ENCODE measurements at places on chromosomes 13 and 19.

- no peak for DNase-seq
Measured at GRCh38 chr13:105213512-105213911, 1322.0 kb downstream of the EFNB2 start.

DNA sequence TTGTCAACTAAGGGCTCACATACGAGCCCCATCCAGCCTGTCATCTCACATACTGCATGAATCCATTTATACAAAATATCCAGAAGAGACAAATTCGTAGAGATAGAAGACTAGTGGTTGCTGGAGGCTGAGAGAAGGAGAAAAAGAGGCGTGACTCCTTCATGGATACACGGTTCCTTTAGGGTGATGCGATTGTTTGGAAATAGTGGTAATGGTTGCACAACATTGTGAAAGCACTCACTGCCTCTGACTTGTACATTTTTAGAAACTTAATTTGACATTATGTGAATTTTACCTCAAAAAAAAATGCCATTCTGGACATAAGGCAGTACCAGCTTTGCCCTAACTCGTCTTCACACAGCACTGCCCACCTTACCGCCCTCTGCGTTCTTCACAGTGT lies 27.3 kb downstream of the IGFL1 start:
- no peak for DNase-seq

DNA sequence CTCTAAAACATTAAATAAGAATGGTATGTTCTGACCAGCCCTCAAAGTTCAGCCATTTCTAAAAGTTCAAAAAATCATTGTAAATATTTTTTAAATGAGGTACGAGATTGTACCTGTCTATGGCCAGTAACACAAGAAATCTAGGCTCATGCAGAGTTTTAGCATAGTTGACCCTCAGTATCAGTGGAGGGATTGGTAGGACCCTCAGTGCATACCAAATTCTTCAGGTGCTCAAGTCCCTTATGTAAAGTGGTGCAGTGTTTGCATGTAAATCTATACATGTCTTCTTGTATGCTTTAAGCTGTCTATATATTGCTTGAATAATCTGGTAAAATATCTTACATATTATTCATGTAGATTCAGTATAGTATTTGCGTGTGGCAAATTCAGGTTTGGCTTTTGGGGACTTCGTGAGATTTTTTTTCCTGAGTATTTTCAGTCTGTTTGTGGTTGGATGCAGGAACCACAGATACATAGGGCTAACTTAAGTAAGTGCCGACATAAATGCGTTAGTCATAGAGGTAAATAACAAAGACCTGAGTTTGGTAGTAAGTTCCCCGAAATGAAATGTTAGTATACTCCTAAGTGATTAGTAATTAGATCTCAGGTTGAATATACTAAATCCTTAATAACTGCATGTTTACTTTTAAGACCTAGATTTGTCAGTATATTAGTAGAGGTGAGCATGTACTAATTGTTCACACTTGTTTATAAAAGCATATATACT lies 7.8 kb downstream of the MIR17HG start:
- DNase-seq, result no peak

DNA sequence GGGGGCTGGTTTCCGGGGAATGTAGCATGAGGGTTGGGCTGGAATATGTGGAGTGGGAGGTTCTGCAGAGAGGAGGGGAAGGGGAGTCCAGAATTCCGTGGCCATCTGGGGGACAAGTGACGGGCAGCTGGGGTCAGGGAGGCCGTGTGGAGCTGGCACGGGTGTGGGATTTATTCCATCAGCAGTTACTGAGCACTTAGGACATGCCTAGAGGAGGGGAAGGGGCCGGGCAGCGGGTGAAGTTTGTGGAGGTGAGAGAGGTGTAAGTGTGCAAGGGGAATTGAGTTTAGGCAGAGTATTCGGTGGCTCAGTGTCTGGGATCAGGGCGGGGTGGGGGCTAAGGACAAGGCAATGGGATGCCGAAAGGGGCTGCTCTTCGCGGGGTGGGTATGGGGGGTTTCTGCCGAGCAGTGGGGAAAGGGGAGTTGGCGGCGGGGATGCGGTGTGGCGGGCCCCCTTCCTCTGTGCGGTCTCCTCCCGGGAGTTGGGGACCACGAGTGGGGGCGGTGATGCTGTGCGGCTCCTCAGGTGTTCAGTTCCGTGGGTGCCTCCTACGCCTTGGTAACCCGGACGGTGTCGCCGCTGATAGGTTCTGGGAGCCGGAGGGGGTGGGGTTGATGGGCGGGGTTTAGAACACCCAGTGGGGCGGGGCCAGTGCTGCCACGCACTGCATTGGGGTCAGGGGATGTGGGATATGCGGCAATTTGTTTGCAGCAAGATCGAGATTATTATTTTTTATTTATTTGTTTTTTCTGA lies 5.4 kb downstream of the CCDC61 start:
- no peak for DNase-seq

DNA sequence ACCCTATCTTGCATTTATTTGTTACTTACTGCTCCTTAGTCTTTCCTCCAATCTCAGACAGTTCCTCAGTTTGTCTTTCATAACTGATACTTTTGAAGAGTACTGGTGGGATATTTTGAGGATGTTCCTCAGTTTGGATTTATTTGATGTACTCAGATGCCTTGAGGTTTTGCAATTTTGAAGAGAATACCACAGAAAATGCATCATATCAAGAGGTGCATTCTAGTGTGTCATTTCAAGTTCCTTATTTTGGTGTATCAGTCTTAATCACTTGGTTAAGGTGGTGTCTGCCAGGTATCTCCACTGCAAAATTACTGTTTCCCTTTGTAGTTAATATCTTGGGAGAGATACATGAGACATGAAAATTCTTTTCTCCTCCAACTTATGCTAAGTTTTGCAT lies 75.1 kb downstream of the URI1 start:
- no peak for DNase-seq

- no peak for DNase-seq
Measured at GRCh38 chr13:75115171-75115570, 366.8 kb downstream of the TBC1D4 start.

DNA sequence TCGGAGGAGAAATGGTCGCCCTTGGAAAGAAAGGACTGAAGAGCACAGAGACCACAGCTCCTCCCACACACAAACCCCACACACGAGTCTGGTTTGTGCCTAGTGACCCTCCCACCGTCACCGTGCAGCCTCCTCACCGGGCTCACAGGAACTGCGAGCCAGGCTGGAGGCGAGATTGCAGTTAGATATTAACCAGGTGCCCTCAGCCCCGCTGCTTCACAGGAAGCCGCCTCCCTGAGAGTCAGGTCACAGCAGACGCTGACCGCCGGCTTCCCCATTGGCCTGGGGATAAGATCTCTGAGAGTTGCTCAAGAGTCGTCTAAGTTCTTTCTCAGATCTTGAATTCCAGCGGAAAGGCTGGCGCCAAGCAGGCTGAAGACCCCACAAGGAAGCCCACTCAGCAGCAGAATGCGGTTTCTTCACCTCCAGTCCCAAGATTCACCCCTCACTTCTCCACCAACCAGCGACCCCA lies 870 bp downstream of the ZNF44 start:
- DNase-seq, result peak; percentile 97

DNA sequence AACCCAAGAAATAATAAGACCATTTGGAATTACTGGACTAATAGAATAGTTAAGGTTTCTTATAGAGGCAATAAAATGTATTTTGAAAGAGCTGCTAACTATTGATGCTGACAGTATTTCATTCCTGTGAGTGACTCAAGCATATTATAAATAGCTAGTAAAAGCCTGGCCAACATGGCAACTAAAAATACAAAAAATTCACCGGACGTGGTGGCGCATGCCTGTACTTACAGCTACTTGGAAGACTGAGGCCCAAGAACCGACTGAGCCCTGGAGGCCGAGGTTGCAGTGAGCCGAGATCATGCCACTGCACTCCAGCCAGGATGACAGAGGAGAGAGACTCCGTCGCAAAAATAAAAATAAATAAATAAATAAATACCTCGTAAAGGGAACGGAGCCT lies 5.4 kb upstream of the ICAM3 start:
- no peak for DNase-seq

DNA sequence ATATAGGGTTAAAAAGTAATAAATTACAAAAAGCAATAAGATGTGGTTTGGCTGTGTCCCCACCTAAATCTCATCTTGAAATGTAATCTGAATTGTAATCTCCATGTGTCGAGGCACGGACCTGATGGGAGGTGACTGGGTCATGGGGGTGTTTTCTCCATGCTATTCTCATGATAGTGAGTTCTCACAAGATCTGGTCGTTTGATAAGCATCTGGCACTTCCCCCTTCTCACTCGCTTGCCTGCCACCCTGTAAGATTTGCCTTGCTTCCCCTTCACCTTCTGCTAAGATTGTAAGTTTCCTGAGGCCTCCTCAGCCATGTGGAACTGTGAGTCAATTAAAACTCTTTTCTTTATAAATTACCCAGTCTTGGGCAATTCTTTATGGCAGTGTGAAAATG lies 577.4 kb downstream of the TBC1D4 start:
- no peak for DNase-seq

DNA sequence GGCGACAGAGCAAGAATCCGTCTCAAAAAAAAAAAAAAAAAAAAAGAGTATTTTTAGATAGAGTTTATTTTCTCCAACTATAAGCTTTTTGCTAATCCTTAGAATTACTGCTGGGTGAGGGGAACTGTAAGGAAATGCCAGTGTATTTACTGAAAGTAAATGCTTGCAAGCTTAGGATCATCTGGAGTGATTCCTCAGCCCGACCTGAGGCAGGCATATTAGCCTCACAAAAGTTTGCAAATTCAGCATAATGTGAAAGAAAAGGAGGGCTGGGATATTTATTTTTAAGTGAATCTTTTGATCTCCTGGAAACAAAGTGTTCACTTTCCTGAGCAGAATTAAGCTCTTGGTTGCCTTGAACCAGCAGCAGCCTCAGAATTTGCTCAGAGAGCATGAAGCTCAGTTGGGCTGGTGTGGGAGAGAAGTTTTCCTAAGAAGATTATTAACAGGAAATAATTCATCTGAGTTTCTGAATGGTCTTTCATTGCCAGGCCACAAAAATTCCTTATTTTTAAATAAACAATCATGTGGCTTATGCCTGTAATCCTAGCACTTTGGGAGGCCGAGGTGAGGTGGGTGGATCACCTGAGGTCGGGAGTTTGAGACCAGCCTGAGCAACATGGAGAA lies 24.7 kb upstream of the SPATA13 start:
- peak; percentile 13 for DNase-seq

- DNase-seq, result no peak
Measured at GRCh38 chr13:37138926-37139325, 33.5 kb upstream of the CSNK1A1L start.

DNA sequence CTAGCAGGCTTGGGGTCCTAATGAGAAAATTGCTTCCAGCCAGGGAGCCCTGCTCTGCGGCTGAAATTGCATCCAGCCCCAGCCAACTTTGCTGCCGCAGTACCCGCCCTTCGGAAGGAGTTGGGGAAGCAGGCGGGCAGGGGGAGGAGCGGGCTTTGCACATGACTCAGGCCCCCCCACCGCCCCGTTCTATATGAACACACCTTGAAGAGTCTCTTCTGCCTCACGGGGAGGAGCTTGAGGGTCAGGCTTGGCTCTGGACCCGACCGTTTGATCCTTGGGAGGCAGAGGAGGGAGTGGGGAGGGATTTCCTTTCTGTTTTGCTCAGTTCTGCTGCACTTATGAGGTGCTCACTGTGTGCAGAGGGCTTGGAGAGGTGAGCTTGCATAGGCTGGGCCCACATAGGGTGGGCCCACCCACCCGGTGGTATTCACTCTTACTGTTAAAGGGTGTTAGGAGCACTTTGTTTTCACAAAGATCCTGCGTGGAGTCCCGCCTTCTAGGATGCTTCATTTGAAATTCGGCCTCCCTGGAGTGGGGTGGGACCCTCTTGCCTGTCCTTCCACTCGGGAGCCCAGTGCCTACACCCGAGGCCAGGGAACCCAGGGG lies 46.5 kb downstream of the LYL1 start:
- peak; percentile 78 for DNase-seq

GRCh38 chr13:20487927-20488326 lies 37.7 kb downstream of the CRYL1 start:
- DNase-seq, result no peak

DNA sequence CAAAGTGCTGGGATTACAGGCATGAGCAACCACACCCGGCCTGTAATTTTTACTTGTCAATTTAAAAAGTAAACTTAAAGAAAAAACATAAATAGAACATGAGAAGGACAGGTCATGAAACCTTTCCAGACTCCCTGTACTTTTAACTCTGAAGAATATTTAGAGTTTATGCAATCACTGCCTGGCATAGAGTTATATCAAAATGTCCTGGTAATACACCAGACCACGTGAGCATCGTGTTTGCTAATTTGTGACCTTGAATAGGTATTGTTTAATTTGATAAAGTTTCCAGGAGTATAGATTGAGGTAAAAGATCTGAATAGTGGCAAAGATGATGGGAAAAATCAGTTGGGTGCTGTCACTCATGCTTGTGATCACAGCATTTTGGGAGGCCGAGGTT lies 81.2 kb upstream of the RNF113B start:
- no peak for DNase-seq

DNA sequence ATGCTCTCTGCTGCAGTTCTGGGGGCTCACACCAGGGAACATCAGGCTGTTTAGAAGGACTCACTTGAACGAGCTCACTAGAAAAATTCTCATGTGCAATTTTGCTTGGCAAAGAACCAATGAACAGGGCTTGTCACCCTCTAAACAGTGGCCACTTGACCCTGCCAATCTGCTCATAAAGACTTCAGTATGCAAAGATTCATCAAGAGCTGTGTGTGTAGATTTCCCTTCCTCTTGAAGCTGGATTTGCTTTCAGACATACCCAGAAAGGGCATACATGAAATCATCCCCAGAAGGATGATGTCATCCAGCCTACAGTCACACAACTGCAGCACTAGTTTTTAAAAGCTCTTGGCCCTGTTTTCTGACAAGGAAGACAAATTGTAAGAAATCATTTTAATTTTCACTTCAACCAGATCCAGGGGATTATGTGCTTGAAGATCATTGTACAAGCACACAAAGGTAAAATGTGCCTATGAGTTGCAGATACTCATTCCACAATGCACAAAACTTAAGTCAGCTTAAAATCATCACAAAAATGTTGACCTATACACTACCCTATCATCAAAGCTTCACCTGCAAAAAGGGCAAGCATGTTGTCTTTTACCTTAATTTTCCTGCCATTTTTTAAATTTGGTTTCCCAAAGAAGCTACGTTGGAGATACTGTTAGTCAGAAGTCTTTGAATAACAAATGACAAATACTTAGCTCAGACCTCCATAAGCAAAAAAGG lies 5.2 kb upstream of the STK24 start:
- peak; percentile 80 for DNase-seq

- no peak for DNase-seq
Measured at GRCh38 chr13:54913668-54914067, 1885.1 kb downstream of the OLFM4 start.

- DNase-seq, result no peak
Measured at GRCh38 chr19:656751-657559, 6.1 kb downstream of the RNF126 start.

- no peak for DNase-seq
Measured at GRCh38 chr19:38875656-38876395, 2.2 kb downstream of the RINL start.

GRCh38 chr13:42834946-42835345 lies 53.6 kb downstream of the FAM216B start:
- DNase-seq, result peak; percentile 71

- no peak for DNase-seq
Measured at GRCh38 chr19:45156011-45156630, 4.7 kb downstream of the NKPD1 start.

GRCh38 chr19:4581666-4582553 lies 22.4 kb upstream of the SEMA6B start:
- DNase-seq, result no peak

GRCh38 chr19:41903193-41903953 lies 20.4 kb downstream of the ARHGEF1 start:
- no peak for DNase-seq

All from kidney tubule cell (primary cell).